ENCODE measurements at places on chromosomes 16 and 17.

GRCh38 chr17:9258115-9259015 is 237.1 kb downstream of the NTN1 start:
- DNase-seq = no peak

GRCh38 chr17:37182786-37183465 is 192.9 kb upstream of the C17orf78 start:
- DNase-seq = no peak

DNA sequence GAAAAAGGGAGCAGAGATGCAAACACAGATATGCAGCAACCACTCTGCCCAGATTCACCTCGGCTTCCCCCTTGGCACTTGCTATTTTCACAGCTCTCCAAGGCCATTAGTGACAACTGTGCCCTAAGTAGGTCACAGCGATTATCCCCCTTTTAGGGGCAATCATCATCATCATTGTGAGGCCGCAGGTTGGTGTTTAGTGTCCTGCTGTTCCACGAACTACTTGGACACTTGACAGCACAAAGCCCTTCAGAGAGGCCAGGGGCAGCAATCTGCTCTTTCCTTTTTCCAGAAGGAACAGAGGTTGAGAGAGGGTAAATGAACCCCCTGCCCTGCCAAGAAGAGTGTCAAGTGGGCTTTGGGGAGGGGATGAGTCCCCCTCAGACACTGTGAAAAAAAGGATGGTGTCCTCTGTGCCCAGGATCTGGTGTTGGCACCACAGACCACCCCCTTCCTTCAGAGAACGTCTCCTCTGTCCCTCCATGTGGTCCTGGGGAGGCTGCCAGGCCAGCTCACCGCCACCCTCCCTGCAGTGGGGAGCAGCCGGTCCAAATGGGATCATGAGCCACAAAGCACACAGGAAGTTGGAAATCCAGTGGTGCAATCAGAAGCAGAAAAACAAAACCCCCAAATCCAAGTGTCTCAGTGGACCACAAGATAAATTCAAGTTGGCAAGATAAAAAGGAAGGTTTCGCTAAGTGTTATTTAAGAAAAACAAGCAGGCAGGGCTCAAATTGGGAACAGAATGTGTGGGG is 78.4 kb upstream of the MED9 start:
- no peak for DNase-seq

- no peak for DNase-seq
These were observed 149.6 kb downstream of the SOX9 start for GRCh38 chr17:72270273-72270924.

All from WTC11 (cell line).